ENCODE measurements at places on chromosomes 7 and 10. TPM values are rescaled to one million over a fixed set of nuclear protein-coding genes. Genes with fewer than 3 reads are reported as not detected.
A peak's percentile ranks its signal among the peaks of the same experiment; 100 is the strongest.

Gene C7orf57
- total RNA-seq, result not detected

Gene NOS3
- total RNA-seq, result 10.9 TPM

Gene HOXA2
- total RNA-seq, result 0.12 TPM

DNA sequence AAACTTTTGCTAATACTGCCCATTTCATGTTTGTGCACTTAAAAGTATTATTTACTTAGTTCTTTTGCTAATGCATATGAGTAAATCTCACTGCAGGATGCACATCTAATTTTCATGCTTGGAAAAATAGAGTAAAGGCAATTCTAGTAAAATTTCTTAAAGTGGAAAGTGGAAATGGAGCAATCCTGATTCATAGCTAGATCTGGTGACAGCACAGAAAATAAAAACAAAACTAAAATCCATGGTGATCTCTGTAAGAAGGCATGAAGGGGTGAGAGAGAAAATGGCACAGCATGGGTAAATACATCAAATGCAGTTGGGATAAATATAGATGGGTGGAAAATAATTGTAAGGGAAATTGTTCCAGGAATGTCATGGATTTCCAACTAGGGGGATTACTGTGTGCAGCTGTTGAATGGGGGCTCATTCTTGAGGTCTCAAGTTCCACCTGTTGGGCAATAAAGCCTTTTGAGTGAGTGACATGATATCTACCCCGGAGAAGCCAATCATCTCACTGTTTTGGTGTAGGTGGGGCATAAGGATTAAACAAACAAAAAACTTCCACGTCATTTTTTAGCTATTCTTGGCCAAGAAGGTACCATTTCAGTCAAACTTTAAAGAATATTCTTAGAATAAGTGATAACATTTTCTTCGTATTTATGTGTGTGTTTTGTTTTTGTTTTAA, 1.7 kb upstream of the MCU start:
- no peak for DNase-seq

GRCh38 chr7:130639388-130639787, 29.2 kb downstream of the COPG2 start:
- DNase-seq, result no peak

DNA sequence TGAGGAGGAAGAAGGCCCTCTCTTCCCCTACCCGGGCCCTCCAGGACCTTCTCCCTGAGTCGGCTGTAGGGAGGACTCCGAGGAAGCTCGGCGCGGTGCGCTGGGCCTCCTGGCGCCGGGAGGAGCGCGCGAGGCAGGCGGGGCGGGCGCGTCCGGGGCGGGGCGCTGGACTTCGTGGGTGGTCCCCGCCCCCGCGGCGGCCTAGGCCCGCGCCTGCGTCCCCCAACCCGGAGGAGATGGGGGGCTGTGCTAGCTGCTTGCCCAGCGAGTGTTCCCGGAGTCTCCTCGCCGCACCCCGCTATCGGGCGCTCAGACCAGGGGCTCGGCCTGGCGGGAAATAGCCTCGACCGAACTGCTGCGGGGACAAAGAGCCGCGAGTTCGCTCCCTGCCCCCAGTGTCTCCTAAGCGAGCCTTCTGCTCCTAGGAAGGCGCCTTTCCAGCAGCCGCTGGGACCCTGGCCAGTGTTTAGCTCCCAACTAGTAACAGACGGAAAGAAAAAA, 19.2 kb upstream of the SMO start:
- DNase-seq, result peak; percentile 80

DNA sequence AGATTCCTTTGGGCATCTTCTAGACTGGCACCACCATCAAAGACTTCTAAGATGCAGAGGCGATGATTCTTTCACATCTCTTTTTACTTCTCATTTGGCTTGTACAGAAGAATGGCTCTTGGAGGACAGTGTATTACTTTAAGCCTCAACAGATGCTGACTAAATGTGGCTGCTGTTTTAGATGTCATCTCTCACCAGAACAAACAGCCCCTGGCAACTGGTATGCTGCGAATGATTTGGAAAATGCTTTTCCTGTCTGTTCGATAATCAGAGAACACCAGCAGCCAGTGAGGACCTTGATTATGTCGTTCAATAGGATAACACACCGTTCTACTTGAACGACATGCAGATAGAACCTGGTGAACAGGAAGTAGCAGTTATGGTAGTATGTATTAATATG, 131.8 kb downstream of the RNF216 start:
- DNase-seq, result no peak

DNA sequence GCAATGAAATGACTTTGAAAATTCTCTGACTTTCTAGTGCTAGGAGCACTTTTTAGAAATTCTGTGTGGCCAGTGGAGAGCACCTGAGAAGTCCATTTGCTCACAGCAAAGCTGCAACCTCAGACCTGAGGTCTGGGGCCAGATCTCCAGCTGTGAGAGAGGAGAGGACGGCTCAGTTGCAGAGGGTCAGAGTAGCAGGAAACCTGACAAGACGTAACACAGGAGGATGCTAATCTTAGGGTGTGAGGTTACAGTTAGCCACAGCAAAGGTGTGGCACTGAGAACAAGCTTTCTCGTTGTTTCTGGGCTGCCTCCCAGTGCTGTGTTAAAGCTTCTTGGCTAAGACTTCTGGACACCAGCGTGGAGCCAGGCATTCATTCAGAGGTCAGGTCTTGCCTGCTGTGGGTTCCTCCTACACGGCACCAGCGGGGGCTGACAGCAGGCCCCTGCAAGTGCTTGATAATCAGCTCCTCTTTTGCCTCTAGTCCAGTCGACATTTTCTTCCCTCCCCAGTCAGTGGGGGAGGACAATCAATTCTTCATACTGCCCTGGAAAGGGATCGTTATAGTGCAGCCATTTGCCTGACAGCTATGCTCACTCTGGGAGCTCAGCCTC, 435.4 kb upstream of the DPP6 start:
- DNase-seq, result no peak

GRCh38 chr10:95264227-95265051, 26.4 kb downstream of the PDLIM1 start:
- DNase-seq, result no peak

- no peak for DNase-seq
Observed at GRCh38 chr10:122086416-122087240, 97.7 kb downstream of the TACC2 start.

DNA sequence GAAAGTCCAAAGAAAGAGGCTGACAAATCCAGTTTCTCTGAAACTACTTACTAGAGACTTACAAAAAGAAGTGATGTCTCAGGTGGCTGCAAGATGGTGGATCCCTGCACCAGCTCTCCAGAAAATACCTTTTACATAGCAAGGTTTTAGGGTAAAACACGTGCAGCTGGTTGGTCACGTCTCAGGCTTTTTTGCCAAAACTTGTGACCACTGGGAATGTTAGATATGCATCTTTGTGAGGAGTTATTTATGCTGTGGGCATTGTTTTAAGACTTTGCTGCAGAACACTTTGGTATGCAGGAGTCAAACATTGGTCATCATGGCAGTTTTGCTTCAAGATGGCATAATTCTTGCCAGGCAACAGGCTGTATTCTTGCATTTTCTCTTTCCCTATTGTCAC, 1352.8 kb downstream of the REEP3 start:
- DNase-seq, result no peak

DNA sequence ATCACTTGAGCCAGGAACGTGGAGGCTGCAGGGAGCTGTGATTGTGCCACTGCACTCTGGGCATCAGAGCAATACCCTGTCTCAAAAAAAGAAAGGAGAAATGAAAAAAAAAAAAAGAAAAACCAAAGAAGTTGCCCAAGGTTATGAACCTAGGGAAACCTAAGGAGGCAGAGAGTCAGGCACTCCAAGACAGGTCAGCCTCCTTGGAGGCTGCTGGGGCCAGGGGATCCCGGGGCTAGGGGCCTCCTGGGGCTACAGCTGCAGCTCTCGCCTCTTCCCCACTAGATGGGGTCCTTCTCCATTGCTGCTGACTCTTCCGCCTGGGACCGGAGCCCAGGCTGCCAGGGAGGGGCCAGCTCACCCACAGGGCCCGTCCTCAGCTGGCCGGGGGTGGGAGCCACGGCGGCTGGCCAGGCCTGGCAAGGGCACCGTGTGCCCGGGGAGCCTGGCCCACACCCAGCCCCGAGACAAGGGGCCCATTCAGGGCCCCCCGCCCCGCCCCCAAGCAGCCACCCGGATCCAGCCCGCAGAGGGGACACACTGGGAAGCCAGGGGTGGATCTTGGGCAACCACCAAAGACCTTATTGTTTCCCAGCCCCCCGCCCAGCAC, 1.7 kb upstream of the SPACDR start:
- DNase-seq, result peak; percentile 92

- DNase-seq, result no peak
Observed at GRCh38 chr7:116075351-116076145, 45.0 kb upstream of the TFEC start.

- no peak for DNase-seq
Observed at GRCh38 chr7:113267271-113267670, 148.9 kb upstream of the SMIM30 start.

DNA sequence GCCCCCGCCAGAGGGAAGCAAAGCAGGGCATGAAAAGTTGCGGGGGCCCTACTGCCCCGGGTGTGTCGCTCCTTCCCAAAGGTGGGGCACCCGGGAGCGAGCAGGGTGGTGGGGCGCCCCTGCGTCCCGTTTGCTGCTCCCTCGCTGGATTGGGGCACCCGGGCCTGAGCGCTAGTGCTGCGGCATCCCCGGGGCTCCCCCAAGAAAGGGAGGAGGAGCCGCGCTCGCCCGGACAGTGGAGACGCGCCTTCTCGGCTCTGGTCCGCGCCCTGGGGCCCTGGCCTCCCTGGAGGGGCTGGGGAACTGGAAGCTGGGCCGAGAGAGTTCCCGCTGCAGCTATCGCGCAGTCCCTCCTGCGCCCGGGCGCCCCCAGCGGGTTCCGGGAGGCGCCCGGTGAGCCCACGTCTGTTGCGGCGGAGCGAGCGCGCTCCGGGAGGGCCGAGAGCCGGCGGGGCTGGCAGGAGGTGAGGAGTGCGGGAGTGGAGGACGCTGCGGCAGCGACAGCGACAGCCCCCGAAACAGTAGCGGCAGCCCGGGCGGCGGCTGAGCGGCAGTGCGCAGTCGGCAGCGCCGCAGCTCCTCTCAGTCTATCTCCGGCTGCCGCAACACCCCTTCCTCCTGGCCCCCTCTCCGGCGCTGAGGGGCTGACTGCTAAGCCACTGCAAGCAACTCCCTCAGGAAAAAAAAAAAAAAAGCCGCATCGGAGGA, 504 bp upstream of the BMPER start:
- DNase-seq, result peak; percentile 59

Measured in left ventricle myocardium superior (tissue), 1 donor.